Mucosa of gallbladder (tissue), 1 donor: ENCODE measurements at places on chromosomes 3 and 15.

- DNase-seq = no peak
Observed at GRCh38 chr3:102415553-102415952, 19.3 kb upstream of the ZPLD1 start.

DNA sequence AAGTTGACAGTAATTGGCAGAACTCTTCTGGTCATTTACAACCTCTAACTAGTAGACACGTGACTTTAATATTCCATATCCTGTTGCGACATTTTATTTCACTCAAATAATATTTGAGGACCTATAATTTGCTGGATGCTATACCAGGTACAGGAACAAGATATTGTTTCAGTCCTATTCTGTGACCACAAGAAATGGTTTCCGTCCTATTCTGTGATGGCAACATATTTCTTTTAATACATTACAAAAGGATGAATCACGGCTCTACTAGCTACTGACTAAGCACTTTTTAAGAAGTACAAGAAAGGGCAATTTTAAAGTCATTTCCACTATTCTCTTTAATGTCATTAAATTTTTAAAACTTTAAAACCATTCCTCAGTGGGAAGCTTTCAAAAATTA, 400.2 kb downstream of the CNTN3 start:
- DNase-seq = no peak

GRCh38 chr3:30495172-30496065, 111.0 kb upstream of the TGFBR2 start:
- no peak for DNase-seq

GRCh38 chr15:51202783-51203182, 108.1 kb upstream of the TNFAIP8L3 start:
- DNase-seq = no peak

GRCh38 chr3:140736863-140737460, 59.1 kb downstream of the TRIM42 start:
- DNase-seq = peak; percentile 47

GRCh38 chr3:182142928-182143327, 431.2 kb downstream of the SOX2 start:
- no peak for DNase-seq

GRCh38 chr3:31777092-31777491, 204.0 kb downstream of the OSBPL10 start:
- DNase-seq = no peak

GRCh38 chr3:120572027-120572426, 24.1 kb upstream of the NDUFB4 start:
- DNase-seq = no peak

DNA sequence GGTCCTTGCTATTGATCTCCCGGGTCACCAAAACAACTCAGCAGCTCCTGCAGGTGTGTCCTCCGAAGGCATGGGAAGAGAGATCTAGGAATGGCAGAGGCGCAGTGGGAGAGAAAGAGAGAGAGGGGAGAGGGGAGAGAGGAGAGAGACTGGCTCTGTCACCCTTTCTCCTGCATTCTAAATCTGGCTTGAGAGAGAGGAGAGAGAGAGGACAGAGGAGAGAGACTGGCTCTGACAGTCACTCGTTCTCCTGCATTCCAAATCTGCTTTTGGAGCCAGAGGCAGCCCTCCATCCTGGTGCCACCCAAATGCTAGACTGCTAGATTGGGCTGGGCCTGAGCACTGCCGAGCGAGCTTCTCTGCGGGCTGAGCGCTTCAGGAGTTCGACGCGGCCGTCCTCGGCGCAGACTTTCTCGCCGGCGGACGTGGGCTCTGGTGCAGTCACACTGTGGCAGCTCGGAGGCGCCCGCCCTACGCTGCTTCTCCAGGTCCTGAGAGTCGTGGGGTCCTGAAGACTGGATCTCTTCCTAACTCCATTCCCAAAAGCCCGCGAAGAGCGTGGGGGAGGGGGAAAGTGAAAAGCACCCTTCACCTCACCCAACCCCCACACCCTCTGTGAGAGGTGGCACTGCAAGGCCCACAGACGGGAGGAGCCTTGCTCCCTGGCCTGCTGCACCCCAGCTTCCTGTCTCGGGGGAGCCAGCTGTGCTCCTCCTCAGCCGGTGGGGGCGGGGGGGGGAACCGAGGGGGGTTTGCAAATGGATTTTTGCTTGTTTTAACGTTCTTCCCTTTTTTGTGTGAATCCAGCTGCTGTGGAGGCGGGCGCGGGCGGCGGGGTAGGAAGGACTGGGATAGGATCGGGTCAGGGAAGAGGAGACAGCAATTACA, 222.3 kb downstream of the MEIS2 start:
- DNase-seq = no peak

GRCh38 chr3:72549761-72550581, 298.3 kb downstream of the SHQ1 start:
- DNase-seq = peak; percentile 13

GRCh38 chr3:62843508-62843907, 31.7 kb downstream of the CADPS start:
- no peak for DNase-seq

- DNase-seq = no peak
Observed at GRCh38 chr3:136621628-136622027, 130.6 kb downstream of the STAG1 start.

DNA sequence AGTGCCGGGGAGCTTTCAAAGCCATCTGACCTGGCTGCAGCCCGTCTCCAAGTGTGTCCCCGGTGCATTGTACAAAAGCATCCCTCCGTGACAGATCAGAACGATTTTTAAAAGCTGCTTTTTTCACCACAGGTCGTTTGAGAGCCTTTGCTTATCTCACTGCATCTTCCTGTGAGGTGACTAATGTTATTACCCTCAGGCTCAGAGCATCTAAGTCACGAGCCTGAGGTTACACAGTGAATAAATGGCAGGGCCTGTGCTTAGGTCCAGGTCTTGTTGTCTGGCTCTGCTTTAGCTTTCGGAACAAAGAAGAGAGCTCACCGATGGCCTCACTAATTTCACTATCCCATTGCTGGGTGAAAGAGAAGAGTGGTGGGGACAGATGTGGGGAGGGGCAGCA, 83.3 kb downstream of the SEC22A start:
- DNase-seq = no peak

GRCh38 chr3:43581343-43581742, 40.5 kb downstream of the ANO10 start:
- DNase-seq = no peak

DNA sequence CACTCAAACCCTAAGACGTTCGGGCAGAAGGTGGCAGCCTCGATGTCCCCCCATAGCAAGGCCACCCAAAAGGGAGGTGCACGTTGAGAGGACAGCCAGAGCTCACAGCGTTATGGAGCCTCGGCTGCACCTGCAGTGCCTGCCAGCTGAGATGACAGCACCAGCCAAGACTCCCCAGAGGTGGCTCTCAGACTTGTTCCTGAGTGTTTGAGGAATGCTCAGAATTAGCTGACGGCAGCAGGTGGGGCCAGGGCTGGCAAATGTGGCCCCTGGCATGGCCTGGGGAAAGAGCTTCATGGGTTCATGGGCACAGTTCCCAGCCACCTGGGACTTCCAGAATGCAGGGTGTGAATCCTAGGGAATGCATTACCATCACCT, 177.8 kb downstream of the KLF13 start:
- DNase-seq = peak; percentile 7

DNA sequence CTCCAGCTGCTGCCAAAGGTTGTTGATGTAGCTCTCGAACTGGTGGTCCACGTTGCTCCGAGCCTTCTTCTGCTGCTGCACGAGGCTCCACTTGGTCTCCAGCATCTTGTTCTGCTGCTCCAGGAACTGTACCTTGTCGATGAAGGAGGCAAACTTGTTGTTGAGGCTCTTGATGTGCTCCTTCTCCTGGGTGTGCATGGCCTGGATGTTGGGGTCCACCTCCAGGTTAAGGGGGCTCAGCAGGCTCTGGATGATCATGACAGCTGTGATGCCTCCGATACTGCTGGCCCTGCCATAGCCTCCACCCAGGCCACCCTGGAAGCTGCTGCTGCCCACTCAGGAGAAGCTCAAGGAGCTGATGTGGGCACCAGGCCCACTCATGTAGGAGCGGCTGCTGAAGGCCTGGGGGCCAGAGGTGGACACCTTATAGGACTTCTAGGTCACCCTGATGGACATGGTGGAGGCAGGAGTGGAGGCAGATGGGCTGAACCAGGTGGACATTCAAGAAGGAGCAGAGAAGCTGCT, 14.9 kb upstream of the PSTPIP1 start:
- no peak for DNase-seq

DNA sequence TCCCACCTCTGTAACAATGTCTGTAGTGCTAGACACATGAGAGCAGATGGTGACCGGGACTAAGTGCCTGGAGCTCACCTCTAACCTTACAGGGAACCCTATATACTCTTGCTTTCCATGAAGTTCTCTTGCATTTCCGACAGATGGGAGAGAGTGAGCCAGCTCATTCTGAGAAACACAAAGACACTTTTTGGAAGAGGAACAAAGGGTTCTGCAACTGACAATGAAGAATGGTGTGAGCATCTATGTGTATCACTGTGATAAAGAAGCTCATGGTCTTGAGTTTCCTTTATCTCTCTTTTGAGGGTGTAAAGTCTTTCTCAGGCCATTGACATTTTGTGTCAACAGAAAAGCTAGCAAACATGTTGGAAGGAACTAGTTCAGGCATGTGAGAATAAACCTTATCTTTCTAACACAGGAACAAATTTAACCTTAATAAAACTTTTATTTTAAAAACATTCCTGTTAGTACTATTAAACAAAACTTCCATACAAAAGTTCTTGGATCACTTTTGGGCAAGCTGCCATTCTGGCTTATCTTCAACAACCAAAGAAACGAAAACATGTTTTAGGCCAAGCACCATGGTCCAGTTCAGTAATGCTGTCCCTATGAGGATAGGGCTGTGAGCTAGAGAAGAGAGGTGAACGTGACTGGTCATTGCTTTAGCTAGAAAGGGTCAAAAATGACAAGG, 142.7 kb downstream of the THRB start:
- peak; percentile 46 for DNase-seq

DNA sequence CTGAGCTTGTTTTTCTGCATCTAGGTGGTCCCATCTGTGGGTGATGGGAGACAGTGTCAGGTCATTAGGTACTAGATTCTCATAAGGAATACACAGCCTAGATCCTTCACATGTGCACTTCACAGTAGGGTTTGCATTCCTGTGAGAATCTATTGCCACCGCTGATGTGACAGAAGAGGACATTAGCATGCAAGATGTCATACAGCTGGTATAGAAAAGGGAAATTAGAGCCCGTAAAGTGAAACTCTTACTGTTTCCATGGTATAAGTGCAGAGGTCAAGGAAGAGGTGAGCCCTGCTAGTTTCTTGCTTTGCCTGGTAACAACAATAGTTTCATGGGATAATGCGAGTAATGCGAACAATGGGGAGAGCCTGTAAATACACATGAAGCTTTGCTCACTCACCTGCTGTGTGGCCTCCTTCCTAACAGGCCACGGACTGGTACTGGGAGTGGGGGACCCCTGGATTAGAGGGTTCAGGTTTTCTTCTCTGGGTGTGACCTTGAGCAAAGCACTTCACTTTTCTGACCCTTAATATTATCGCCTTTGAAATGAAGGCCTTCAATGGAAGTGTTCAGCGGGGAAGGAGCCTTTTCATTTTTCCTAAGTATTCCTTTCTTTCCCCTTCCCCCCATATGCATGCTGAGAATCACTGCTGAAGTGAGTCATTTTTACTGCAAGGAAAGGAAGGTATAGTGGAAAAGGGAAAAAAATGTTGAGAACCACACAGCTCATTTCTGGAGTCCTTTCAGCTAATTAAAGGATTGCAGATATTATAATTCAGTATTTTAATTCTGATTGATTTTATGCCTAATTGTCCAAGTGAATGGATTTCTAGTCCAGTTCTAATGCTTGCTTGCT, 286.4 kb downstream of the UBE2E2 start:
- no peak for DNase-seq

DNA sequence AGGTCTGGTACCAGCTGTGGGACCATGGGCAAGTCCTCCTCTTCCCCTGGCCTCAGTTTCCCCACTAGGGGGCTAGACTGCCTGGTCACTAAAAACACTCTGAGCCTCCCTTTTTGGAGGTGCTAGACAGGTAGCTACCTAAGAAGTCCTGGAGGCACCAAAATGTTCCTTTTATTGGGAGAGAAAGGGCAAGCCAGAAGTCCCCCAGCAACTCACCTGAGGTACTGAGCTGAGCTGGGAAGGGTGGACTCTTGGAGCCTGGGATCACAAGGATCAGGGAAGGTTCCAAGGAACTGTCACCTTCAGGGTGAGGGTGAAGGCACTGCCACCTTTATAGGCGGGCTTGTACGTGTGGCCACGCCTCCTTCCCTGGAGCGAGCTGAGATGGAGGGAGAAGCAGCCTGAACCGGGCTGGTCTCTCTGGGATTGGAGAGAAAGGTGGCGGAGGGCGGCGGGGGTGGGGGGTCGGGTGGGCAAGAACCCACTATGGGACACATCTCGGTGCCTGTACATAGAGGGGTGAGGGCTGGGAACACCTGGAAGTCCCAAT, at the start of gene CYP1A1:
CYP1A1 (minus strand) TSS at position 304 of the 550 bp plus-strand sequence. CDS start 2,431 bp downstream, outside the sequence.
- DNase-seq = peak; percentile 21
